ENCODE measurements at places on chromosomes 3 and 15.

- DNase-seq: no peak
These were observed 14.1 kb upstream of the CCR4 start for GRCh38 chr3:32937331-32937730.

- no peak for DNase-seq
These were observed 5.8 kb upstream of the ARPP21 start for GRCh38 chr3:35633332-35634124.

DNA sequence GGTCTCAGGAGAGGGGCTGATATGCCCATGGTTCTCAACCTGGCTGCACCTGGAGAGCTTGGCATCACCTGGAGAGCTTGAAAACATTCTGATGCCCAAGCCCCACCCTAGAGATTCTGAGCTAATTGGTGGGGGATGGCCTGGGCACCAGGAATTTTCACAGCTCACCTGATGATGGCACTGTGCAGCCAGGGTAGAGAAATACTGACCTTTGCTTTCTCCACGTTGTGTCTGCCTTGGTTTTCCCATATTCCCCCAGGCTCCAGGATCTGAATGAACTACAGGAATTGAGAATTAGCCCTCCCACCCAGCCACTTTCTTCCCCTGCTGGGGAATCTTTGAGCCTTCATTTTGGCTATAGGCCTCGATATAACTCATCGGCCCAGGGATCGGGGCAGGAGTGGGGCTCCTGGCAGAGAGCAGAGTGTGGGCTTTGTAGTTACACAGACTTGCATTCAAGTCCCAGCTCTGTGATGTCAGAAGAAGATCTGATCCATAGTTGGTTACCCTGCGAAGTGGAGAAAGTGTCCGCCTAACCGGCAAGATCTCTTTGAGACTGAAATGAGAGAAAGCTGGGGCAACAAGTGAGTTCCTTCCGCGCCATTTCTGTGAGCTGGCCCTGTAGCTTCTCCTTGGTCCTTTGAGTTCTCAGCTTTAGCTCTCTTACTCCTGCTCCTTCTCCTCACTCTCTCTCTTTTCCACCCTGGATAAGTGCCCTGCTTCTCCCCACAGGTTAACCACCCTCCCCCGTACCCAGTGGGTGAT lies 33.1 kb upstream of the UBE2Q2 start:
- DNase-seq: no peak

- no peak for DNase-seq
These were observed 240.1 kb upstream of the ZPLD1 start for GRCh38 chr3:102194760-102195159.

GRCh38 chr3:173289072-173289471 lies 108.5 kb upstream of the NLGN1 start:
- DNase-seq: no peak

DNA sequence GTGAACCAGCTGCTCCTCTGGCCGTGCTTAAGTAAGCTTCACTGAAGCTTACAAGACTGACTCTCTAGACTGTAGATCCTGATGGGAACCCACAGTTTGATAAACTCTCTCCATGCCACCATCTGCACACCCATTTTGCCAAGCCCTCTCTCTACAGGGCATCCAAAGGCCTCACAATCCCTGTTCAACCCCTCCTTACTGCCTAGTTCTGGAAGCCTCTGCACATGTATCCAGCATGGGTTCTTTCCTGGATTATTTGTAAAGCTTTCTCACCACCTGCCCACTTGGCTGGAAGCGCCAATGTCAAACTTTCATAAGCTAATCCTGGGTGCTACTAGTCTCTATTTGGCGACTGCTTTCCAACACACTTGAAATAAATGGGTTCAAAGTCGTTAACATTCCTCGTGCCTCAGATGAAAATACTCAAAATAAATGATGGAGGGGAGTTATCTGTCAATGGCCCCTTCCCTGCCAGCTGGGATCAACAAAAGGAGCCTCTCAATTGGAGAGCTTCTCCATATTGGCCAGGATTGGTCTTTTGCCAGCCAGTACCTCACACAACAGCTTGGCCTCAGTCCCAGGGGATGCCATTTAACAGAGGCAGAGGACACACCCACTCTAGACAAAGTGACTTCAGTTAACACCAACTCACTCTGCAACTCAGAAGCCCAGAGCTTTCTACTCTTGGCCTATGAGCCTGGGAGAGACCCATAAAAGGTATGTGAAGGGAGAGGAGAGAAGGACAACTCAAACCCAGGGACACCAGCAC lies 48.1 kb downstream of the SH3BP5 start:
- no peak for DNase-seq

DNA sequence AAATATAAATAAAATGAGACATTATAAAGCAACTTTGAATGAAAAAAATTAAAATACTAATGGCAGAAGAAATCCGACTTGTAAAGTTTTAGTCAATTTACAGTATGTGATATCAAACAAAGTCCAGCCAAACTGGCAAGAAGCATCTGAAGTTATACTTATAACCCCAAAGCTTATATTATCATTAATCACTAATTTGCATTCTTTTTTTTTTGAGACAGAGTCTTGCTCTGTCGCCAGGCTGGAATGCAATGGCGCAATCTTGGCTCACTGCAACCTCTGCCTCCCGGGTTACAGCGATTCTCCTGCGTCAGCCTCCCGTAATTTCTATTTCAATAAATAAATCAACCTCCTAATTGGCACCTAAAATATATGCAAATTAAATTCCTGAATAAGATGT lies 80.1 kb downstream of the AQR start:
- no peak for DNase-seq
